ENCODE measurements at places on chromosomes 11 and 22.

- no peak for DNase-seq
Observed at GRCh38 chr11:125372088-125372487, 124.0 kb downstream of the FEZ1 start.

DNA sequence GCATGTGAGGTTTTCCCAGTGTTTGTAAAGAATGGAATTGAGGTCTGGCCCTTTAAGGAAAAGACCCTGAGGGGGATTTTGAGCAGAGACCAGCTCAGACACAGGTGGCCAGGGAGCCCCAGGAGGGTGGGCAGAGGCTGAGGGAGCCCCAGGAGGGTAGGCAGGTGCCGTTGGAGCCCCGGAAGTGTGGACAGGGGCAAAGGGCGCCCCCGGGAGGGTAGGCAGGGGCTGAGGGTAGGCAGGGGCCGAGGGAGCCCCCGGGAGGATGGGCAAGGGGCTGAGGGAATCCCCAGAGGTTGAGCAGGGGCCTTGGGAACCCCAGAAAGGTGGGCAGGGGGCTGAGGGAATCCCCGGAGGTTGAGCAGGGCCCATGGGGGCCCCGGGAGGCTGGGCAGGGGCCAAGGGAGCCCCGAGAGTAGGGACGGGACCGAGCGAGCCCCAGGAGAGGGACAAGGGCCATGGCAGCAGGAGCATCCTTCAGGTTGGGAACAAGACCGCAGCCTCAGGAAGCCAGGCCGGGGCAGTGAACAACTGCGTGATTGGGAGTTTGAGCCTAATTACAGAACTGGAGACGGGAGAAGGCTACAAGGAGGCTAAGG is 292.0 kb downstream of the BRD1 start:
- DNase-seq, result no peak

DNA sequence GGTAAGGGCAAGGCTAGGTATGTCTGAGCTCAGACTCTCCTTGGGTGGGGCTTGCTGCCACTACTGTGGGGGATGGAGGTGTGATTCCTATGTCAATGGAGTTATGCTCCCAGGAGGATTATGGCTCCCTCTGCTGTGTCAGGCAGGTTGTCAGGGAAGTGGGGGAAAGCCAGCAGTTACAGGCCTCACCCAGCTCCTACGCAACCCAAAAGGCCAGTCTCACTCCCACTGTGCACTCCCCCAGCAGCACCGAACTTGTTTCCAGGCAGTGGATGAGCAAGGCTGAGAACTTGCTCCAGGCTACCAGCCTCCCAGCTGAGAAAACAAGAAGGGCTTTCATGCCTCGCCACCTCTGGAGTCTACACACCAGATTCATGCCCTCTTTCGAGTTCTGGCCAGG is 18.2 kb downstream of the C11orf91 start:
- no peak for DNase-seq

DNA sequence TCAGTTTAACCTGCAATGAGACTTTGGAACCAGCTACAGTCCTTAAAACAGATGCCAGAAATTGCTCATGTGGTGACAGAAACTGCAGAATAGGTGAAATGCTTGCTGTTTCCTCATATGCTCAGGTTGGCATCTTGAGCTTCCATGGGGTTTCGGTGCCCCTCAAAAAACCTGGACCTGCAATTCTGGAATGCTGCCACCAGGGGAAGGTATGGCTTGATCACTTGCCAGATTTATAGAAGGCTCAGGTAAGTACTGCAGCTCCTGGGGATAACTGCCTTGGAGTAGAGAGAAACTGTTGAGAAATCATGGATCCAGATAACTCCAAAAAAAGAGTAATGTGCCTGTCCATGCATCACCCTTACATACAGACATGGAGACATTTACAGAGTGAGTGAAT is 113.0 kb downstream of the CTTN start:
- no peak for DNase-seq

DNA sequence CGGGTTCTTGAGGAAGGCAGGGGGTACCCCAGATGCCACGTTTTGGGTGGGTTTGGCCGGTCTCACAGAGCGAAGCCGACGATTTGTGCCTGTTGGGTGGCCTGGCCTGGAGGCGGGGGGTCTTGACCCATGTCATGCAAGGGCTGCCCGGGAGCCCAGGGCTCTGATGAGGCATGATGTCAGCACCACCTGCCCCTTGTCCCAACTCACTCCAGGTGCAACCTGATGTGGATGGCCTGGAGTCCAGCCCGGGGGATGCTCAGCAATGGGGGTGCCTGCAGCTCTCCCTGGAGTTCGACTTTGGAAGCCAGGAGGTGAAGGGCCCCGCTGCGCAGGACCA is 851 bp downstream of the SYT8 start:
- DNase-seq, result no peak

DNA sequence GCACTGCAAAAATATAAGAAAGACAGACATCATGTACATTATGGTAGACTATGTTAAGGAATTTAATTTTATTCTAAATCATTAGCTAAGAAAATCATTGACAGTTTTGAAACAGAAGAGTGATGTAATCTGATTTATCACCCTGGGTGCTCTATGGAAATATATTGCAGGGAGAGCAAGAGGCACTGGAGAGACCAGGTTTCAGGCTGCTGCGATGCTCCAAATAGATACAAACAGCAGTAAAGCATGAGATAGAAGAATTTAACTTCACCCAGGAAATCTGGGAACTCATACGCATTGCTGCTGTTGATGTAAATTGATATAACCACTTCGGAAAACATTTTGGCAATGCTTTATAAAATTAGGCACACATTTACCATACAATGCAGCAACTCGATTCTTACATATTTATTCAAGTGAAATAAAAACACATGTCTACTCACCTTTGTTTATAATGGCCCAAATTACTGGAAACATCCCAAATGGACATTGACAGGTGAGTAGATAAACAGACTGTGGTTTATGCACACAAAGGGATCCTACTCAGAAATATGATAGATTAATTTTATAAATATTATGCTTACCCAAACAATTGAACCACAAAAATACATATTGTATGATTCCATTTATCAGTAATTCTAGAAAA is 535.1 kb upstream of the CHORDC1 start:
- DNase-seq, result no peak

GRCh38 chr11:93694109-93694508 is 32.6 kb downstream of the CEP295 start:
- no peak for DNase-seq

DNA sequence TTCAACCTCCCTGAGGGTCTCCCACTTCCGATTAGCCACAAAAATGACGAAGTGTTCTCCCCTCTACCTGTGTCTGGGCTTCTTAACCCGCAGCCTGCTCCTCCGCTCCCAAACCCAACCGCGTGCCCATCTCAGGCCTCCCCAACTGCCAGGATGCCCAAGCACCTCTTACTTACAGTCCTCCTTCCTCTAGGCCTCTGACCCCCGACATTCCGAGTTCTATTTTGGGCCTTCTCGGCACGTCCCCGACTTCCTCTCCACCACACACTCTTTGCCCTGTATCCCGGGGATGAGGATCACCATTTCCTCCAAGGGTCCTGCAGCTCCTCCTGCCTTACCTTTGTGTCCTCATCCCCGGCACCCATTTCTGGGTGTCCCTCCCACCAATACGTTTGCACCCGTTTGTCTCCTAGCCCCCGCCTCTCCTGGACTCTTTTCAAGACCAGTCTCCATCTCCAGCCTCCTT is 388 bp upstream of the MUS81 start:
- DNase-seq, result no peak

GRCh38 chr22:30705710-30706651 is 11.3 kb downstream of the OSBP2 start:
- DNase-seq, result no peak

GRCh38 chr11:79439410-79439885 is 1.4 kb downstream of the TENM4 start:
- no peak for DNase-seq

DNA sequence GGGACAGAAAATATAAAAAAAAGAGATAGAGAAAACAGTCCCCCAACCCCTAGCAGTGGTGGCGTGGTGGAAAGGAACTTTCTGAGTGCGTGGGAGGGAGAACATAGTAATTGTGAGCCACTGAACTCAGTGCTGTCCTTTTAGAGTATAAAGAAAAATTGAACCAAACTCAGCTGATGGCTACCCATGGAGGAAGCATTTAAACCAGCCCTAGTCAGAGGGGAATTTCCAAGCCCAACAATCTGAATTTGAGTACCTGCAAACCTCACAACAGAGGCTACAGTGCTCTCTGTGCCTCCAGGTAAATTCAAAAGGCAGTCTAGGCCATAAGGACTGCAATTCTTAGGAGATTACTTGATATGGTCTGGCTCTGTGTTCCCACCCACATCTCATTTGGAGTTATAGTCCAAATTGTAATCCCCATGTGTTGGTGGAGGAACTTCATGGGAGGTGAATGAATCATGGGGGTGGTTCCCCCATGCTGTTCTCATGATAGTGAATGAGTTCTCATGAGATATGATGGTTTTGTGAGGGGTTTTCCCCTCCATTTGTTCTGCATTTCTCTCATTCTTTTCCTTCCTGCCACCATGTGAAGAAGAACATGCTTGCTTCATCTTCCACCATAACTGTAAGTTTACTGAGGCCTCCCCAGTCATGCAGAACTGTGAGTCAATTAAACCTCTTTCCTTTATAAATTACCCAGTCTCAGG is 687.8 kb downstream of the FAM181B start:
- DNase-seq, result no peak

- no peak for DNase-seq
Observed at GRCh38 chr11:86247608-86248007, 3.1 kb downstream of the EED start.

DNA sequence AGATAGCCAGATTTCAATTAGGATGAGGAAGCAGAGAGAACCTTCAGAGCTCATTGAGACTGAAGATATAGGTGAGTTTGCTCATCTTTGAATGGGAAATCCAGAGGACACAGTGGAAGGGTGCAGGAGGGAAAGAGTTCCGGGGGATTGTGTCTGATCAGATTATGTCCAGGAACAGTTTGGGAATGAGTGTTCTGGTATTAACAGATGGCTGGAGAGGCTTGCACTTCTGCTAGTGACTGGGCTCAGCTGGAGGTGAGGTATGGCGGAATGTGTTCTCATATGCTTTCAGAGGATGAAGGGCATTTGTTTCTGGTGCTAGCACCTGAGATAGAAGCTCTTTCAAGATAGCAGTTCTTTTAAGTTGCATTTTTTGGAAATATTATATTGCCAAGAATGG is 27.6 kb downstream of the ALKBH3 start:
- DNase-seq, result no peak

DNA sequence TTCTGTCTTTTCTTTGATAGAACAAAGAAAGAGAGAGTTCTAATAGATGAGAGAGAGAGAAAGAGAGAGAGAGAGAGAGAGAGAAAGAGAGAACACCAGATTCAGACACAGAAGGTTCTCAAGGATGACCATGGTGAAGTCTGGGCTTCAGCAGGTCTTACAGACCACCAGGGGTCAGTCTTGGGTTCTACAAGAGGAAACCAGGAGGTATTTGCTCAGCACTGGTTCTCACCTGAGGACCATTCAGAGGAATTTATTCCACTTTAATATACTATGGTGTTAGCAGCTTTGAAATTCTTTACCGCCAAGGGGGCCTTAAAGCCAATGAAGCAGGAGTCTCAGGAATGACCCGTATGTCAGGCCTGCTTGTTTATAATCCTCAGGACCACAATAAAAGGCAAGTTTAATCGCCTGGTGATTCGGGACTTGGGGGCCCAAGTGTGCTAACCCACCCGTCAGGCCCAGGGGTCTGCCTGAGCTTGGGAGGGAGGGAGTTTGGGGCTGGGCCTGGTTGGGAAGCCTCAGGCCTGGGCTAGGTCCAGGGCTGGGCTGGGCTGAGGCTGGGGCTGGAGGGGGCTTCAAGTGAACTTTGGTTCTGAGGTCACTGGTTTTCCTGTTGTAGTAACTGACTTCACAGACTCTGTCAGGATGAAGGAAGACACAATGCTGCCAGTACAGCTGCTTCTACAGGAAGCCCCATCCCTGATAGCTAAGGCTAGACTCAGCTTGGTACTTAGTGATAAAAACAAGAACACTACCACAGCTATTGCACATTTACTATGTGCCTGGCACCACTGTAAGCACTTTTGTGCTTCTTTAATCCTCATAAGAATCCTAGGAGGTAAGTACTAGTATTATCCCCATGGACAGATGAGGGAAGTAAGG is 179.2 kb upstream of the ZBED5 start:
- no peak for DNase-seq

GRCh38 chr22:28873183-28873963 is 10.0 kb upstream of the ZNRF3 start:
- DNase-seq, result no peak

DNA sequence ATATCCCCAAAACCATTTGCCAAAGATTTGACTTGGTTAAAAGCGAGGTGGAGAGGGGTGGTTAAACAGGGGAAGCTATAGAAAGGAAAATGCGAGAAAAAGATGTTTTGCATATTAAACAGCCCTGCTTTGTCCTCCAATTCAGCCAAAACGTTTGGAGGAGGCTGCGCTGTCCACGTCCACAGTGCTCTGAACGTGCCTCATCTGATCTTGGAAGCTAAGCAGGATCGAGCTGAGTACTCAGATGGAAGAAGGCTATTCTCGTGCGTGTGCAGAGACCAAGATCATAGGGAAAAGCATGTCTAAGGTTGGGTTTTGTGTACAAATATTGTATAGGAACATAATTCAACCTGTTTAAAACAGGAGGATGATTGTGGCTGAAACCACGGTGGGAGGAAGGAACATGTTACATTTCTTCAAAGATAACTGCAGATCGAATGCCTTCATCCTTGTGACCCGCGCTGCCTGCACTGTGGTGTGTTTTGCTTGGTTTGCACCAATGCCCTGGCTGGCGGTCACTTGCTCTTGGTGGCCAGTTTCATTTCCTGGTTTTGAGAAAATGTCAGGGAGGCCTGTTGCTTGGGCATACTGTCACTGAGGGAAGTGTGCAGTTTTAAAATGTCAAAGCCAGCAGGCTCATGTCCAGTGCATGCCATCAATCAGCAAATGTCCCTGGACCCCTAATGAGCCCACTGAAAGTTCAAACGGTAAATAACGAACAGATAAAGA is 40.4 kb downstream of the FLI1 start:
- no peak for DNase-seq

- no peak for DNase-seq
Observed at GRCh38 chr11:125465701-125466100, 30.4 kb downstream of the FEZ1 start.

DNA sequence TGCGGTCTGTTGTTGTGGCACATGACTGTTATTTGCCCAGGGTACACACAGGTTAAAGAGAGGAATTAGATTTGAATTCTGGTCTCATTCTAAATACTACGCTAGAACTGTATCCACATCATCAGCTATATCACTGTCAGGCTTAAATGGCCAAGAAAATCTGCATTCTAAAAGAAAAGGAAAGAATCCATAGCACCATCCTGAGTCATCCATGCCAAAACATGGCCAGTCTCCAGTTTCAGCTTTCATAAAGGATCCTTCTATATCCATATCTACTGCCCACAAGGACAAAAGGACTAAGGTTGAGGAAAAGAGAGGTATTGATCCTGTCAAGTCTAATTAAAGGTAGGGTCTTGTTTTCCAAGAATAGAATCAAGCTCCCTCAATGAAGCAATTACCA is 73.6 kb upstream of the GDPD4 start:
- no peak for DNase-seq

GRCh38 chr11:61897387-61898246 is 6.3 kb upstream of the FADS3 start:
- DNase-seq, result peak; percentile 70

Data from activated CD4-positive, alpha-beta T cell treated with anti-CD3 and anti-CD28 coated beads for 24 hours (primary cell).